ENCODE measurements at places on chromosomes 5 and 9.

GRCh38 chr5:156019571-156020180 is 307.3 kb upstream of the SGCD start:
- no peak for DNase-seq

GRCh38 chr5:100775533-100775855 is 127.6 kb downstream of the ST8SIA4 start:
- no peak for DNase-seq

GRCh38 chr9:137387114-137387890 is 35.7 kb downstream of the EXD3 start:
- no peak for DNase-seq

GRCh38 chr5:149474198-149474597 is 77.0 kb downstream of the CSNK1A1 start:
- DNase-seq: no peak

DNA sequence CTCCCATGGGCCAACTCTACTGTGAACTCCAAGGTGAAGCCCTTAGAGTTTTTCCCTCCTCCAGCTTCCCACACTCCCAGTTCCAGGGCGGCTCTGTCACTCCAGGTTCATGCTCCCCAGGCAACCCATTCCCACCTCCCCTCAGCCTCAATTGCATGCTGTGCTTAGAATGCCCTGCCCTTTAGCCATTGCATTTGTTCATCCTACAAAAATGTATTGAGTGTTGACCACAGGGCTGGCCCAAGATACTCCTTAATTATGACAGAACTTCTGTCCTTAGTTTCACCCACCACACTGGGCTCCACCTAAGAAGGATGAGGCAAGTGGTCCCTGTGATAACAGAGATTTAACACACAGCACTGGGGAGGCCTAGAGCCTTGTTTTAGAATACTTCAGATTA is 236.1 kb downstream of the ADAMTSL1 start:
- DNase-seq: no peak

GRCh38 chr5:180977852-180978251 is 10.8 kb upstream of the BTNL3 start:
- no peak for DNase-seq

DNA sequence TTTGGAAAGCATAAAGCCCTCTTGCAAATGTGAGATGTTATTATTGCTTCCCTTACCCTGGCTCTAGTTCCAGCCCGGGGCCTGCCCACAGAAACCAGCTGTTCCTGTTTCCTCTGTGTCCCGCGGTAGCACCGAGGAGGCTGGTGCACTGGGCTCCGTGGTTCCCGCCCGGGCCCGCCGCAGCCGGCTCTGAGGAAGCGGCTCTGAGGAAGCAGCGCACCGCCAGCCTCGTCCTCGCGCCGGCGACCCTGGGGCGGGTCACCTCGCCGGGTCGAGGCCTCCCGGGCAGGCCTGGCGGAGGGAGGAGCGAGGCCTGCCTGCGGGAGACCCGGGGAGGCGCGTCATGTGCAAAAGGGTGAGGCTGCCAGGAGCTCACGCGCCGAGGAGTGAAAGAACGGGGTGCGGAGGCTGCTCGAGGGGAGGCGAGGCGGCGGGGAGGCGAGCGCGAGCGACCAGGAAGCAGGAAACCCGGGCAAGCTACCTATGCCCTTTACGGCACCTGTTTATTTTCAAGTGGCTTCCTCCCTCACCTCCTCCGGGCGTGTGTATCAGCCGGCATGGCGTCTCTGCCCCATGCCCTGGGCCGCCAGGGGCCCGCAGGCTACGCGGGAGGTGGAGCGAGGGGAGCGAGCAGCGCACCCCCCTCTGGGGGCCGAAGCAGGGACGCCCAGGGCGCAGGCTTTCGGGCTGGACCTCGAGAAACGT is 61.3 kb upstream of the MEGF10 start:
- DNase-seq: peak; percentile 56

DNA sequence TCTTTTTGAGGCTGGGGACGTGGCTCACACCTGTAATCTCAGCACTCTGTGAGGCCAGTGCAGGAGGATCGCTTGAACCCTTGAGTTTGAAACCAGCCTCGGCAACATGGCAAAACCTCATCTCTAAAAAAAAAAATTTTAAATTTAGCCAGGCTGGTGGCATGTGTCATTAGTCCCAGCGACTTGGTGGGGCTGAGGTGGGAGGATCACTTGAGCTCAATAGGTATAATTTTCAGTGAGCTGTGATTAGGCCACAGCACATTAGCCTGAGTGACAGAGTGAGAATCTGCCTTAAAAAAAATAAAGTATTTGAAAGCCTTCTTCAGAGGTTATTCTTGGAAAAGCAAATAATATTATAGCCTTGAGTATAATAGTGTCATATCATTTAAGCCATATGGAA is 41.8 kb downstream of the NSD1 start:
- DNase-seq: no peak

GRCh38 chr5:99037668-99038067 is 108.9 kb upstream of the CHD1 start:
- peak; percentile 25 for DNase-seq

DNA sequence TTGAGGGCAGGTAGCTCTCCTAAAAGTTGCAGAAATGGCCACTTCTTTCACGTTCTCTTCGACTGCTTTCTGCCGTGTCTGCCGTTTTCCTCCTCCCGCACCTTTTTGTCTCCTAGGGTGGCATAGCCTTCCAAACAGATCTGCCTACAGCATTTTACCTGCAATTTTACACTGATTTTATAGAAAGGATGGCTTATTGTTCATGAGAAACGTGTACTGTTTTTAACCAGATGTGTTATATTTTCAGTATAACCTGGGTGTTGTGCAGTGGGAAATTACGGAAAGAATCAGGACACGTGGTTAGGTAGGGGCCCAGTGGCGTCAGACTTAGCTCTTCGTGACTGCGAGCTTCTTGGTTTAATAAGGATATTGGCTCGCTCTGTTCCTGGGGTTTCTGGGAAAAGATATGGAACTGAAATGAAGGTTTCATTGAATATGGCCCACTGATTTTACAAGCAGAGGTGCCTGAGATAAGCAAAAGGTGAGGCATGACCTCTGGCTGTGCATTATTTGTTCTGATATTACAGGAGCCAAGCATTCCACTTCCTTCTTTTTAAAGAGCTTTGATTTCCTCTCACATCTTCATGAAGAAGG is 43.7 kb upstream of the PRSS3 start:
- DNase-seq: no peak

- no peak for DNase-seq
These were observed 28.8 kb upstream of the DAB2IP start for GRCh38 chr9:121622387-121623203.

DNA sequence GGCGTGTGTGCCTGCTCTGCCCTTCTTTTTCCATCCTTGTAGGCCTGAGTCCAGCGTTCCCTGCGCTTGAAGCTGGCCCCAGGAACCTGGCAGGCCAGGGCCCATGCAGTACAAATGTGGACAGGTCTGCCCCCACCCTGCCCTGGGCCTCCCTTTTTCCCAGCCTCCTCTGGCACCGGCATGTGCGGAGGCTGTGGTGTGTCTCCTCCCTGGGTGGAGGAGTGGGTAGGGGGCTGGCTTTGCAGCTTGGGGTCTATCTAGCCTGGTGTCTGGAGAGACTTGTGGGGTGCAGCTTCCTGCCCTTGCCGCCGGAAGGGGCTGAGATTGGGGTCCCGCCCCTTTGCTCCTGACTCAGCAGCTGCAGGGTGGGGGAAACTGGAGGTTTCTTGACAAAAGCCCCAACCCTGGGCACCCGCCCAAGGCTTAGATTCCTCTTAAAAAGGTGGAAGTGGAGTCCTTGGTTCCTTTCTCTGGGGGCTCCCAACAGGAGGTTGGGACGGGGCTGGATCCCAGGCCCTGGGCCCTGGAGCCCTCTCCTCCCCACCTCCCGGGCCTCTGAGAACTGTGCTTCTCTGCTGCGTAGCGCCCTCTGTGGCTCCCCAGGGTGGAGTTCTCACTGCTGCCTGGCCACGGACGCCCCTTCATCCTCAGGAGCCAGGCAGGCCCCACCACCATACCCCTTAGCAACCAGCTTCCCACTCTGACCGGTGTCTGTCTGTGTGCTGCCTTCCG is 18.0 kb downstream of the RXRA start:
- peak; percentile 59 for DNase-seq

- DNase-seq: no peak
These were observed 1428.6 kb downstream of the MAT2B start for GRCh38 chr5:164934039-164934438.

GRCh38 chr5:35647128-35647527 is 29.5 kb downstream of the SPEF2 start:
- no peak for DNase-seq

DNA sequence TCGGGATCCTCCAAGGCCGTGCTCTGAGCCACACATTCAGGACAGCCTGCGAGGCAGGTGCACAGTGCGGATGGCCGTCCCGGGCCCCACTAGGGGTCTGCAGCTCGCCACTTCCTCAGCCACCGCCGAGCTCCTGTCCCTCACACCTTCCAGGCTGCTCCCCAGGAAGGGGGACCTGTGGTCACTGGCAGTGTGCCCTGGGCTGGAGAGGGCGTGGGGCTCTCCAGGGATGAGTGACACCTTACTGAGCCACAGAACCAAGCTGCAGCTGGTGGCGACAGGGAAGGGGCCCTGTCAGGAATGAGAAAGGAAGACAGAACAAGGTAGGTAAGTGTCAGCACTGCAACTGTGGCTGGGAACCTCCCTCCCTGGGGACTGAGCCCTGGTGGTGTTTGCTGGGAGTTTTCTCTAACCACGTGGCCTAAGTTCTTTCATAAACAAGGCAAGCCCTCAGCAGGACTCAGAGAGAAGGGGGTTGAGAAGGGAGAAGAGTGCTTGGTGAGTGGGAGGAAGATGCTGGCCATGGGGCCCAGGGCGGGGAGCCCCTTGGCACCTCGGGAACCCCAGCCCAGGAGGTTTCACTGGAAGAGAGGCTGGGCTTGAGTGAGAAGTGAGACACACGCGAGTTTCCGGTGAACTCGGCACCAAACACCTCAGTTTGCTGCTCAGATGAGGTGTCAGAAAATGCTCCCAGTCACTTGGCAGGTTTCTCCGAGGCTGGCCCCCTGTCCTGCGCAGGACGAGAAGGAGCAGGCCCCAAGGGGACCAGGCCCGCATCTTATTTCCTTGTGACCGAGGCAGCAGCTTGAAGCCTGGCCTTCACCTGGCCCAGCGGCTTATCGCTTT is 5.2 kb downstream of the IL13 start:
- peak; percentile 56 for DNase-seq

GRCh38 chr9:36802201-36802920 is 229.7 kb downstream of the MELK start:
- no peak for DNase-seq

DNA sequence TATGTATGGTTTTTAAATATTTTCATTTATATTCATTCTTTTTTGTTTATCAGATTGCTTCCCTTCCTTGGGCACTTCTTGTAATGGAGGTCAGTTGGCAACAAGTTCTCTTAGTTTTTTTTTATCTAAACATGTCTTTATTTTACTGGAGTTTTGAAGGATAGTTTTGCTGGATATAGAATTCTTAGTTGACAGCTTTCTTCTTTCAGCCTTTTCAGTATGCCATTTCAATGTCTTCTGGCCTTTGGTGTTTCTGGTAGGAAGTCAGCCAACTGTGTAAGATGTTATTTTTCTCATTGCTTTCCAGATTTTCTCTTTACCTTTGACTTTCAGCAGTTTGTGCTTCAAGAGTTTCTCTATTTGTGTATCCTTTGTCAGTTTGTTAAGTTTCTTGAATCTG is 14.2 kb downstream of the SLC12A2 start:
- DNase-seq: no peak

DNA sequence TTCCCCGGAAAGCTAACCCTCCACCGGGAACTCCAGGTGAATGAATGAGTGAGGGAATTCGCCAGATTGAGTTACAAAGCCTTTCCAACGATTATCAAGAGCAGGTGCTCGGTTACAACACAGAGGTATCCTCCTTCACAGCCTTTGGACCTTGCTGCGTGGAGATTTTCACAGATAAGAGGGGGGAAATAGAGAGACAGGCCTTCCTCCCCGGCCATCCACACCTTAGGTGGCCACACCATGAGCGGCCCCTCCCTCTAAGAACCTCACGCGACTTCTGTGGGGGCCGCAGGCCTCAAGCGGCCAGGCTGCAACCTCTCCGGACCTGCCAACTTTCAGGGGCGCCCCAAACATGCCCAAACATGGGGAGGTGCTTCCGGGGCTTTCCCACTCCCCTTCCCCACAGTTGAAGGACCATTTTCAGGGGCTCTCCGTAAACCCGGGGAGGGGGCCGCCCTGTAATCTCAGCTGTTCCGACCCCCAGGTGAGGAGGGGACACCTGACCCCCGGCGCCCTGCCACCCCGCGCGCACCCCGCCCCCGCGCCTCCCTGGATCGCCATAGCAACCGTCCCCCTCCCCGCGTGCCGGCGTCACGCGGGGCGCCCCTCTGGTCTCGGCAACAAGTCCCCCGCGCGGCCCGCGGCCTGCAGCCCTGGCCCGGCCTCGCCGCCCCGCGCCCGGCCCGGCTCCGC is 603 bp downstream of the DENND1A start:
- DNase-seq: peak; percentile 46

- DNase-seq: no peak
These were observed 72.5 kb upstream of the SMIM23 start for GRCh38 chr5:171713152-171713551.

- DNase-seq: no peak
These were observed 136.7 kb upstream of the MOCS2 start for GRCh38 chr5:53246042-53246836.

DNA sequence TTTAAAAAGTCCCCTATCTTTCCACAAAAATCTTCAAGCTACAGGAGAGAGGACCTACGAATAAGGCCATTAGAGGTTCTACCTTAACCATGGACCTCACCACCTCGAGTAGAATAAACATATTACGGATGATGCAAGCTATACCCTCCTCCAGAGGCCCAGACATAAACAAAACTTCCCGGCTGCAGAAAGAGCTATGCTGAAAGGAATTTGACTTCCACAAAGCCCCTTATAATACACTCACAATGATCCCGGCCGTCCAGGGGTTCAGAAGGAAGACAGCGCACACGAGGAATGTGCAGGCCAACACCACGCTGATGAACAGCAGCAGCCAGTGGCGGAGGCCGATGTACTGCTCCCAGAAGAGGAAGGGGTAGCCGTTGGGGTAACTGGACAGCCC is 59.0 kb downstream of the PTCH1 start:
- no peak for DNase-seq

- DNase-seq: no peak
These were observed 177.7 kb downstream of the NR2F1-AS1 start for GRCh38 chr5:93403141-93403928.

- peak; percentile 3 for DNase-seq
These were observed 10.1 kb downstream of the TLR4 start for GRCh38 chr9:117714282-117714681.

- no peak for DNase-seq
These were observed 19.5 kb downstream of the TTC33 start for GRCh38 chr5:40736103-40736875.

- no peak for DNase-seq
These were observed 43.9 kb downstream of the MAPKAP1 start for GRCh38 chr9:125663127-125663526.

- no peak for DNase-seq
These were observed 90.2 kb downstream of the RAPGEF1 start for GRCh38 chr9:131649646-131650045.

All from stimulated activated naive CD8-positive, alpha-beta T cell treated with anti-CD3 and anti-CD28 coated beads, Interleukin-15, Interleukin-2, amounts not matched to agents 100 U/mL and 50 U/mL, for 24 hours (primary cell).